MM.1S (cell line): ENCODE measurements at places on chromosomes 16 and 17.

DNA sequence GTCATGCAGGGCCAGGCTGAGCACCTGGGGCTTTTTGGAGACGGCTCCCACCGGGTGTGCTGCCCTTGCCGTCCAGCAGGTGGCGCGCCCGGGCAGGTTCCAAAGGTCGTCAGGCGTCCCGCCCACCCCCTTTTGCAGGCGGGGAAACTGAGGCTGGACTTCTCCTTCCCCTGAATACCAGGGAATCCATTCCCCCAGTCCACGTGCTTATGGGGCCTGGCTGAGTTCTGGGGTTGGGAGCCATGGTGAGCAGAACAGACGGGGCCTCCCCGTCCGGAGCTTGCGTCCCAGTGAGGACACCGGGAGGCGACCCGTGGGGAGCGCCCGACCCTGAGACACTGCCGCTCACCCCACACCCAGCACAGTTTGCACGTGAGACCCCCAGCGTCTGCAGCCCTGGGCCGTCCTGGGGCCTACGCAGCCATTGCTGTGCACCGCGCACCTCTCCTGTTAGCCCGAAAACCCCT is 51.8 kb upstream of the JPH3 start:
- no peak for DNase-seq

DNA sequence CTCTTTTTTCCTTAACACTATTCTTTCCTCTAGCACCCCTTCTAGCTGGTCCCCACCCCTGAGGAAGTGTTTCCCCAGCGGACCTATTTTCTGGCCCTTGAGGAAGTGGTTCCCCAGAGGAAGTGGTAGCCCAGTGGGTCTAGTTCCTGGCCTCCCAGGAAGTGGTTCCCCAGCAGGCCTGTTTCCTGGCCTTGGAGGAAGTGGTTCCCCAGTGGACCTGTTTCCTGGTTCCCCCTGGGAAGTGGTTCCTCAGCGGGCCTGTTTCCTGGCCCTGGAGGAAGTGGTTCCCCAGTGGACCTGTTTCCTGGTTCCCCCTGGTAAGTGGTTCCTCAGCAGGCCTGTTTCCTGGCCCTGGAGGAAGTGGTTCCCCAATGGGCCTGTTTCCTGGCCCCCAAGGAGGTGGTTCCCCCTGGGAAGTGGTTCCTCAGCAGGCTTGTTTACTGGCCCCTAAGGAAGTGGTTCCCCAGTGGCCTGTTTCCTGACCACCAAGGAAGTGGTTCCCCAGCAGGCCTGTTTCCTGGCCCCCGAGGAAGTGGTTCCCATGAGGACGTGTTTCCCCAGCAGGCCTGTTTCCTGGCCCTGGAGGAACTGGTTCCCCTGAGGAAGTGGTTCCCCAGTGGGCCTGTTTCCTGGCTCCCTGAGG is 58.3 kb downstream of the NTN1 start:
- no peak for DNase-seq

- no peak for DNase-seq
Measured at GRCh38 chr17:79769570-79770506, 8.1 kb upstream of the CBX2 start.

- DNase-seq = no peak
Measured at GRCh38 chr16:85350973-85351372, 238.7 kb upstream of the CIBAR2 start.

GRCh38 chr17:41691031-41691777 is 2.5 kb downstream of the EIF1 start:
- DNase-seq = no peak

GRCh38 chr17:49843774-49844350 is 4.0 kb downstream of the TAC4 start:
- DNase-seq = no peak

GRCh38 chr16:11071829-11072228 is 127.5 kb downstream of the CLEC16A start:
- DNase-seq = no peak

- no peak for DNase-seq
Measured at GRCh38 chr17:41782142-41782541, 4.4 kb downstream of the JUP start.

DNA sequence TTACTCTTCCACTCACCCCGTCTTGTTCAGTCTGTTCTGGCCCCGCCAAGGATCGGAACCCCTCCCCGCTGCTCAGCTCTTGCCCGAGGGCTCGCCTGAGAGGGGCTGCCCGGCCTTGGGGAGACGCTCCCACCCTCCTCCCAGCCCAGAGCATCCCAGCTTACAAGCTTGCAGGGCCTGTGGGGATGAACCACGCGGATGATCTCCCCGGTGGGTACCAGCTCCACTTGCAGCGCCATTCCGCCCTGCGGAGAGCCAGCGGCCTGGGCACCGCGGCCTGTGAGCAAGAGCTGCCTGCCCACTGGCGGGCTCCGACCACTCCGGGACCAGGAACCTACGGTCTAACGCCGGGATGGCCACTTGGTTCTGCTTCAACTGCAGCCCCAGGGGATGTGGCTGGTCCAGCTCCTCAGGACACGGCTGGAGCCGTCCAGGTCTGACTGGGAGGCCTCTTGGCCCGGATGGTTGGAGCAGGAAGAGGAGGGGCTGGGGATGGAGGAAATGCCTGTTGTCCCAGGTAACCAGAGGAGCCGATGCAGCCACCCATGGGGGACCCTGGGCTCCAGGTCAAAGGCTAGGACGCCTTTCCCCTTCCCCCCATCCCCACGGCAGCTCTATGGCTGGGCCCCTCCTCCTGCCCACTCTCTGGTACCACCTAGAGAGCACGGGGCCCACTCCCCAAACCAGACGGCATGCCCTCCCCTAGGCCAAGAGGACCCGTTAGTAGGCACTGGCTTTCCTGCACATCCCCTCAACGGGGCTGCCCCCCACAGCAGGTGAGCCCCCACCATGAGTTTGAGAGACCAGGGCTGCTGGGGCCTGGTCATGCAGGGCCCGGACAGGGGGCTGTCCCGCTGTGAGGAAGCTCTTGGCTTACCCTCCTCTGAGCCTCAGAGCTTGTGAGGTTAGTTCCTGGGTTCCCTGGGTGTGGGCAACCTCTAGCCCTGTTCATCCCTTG is at the start of gene MYO1C:
Gene MYO1C, minus strand, starts transcription at position 438 of the 958 bp plus-strand sequence. Its CDS starts 199 bp downstream, at position 239.
- DNase-seq = no peak

GRCh38 chr16:56547949-56548567 is 16.8 kb upstream of the MT4 start:
- DNase-seq = no peak

- DNase-seq = no peak
Measured at GRCh38 chr16:31157136-31157535, 7.3 kb upstream of the PRSS36 start.

DNA sequence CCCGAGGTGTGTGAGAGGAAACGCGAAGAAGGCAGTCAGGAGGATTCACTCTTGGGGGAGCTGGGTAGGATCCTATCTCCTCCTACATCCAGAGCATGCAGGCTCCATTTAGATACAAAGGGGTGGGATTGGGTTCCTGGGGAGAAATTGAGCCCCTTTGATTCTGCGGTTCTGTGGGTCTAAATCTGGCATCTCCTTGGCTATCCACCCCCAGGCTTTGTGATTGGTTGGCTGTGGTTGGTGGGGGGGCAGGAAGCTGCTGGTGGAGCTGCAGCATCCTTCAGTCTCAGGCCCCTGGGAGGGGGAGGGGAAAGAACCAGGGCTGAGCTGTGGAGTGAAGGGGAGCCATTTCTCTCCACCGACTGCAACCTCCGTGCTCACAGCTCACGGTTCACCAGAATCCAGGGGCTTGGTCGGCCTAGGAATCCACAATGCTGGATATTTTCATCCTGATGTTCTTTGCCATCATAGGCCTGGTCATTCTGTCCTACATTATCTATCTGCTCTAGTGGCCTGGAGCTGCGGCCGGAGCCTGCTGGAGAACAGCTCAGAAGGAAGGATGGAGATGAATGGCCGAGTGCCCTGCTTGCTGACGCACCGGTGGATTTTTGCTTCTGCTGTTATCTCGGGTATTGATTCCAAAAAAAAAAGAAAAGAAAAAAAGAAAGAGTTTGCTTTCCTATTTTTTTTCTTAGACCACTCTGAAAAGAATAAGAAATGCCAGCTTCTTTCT is at the start of gene LASP1NB:
Gene LASP1NB, plus strand, starts transcription at position 352 of the 733 bp plus-strand sequence.
- DNase-seq = no peak

DNA sequence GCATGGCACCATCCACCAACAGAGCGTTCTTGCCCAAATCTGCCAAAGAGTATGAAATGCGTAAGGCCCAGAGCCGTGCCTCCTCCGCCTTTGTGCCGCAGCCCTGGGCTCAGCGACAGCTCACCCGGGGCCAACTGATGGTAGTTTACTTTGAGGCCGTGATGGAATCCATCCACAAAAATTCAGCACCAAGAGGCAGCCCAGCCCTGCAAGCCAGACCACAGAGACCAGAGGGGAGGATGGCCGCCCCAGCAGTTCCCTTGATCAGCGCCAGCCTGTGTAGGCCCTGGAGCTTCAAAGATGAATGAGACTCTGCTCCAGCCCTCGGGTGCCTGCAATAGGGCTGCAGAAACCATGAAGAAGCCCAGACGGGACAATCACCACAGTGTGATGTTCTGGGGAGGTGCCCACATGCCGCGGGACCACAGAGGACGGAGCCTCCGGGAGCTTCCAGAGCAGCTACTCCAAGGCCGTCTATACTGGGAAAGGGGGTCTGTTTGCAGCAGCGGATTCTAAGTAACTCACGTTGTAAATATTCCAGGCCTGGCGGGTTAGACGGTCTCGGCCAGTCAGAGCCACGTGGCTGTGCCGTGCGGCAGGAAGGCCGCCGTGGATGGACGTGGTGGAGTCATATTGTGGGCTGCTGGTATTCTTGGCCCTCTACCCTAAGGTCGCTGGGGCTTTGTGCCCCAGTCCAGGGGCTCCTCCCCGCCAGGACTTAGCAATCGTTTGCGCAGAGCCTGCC is 80.3 kb downstream of the RBFOX3 start:
- DNase-seq = no peak

DNA sequence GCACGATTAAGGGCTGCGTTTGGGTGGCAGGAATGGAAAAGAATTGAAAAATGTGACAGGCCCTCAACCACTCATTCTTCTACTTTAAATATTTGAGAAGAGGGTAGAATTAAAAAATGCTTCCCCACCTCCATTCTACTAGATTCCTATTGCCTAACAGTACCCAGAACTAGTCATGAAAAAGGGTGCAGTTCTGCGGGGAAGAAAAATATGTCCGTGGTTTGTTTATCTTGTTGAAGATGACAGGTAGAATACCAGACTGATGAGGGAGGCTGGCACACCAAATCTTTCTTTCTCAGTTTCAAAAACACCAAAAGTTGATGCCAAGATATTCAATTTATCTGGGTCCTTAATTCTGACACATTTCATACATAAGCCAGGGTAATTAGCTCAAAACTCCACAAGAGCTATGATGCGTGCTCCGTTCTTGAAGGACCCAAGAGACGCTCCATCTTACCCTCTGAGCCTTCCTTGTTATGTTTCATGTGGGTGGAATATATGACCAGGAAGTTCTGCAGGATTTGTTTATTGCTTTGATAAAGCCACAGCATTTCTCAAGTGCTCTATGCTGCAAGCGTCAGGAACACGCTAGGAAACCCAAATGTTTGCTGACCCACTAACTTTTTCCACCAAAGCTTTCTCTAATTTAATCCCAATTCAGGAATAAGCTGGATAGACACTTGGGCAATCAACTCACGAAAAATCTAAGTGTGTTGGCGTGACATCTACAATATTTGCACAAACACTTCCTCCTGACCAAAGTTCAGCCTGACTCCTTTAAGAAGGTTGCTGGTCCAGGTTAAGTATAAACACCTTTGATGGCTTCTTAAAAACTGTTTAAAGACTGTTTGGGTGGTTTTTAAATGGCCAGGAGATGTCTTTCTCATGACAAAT is 20.6 kb upstream of the GAN start:
- no peak for DNase-seq

GRCh38 chr16:12311309-12311708 is 334.8 kb downstream of the SNX29 start:
- no peak for DNase-seq
